Smooth muscle cell of the brain vasculature (primary cell): ENCODE measurements at places on chromosomes 5 and 9.

- DNase-seq = no peak
Observed at GRCh38 chr9:38090170-38090569, 21.1 kb upstream of the SHB start.

GRCh38 chr5:179232091-179232735 is 113.0 kb downstream of the ADAMTS2 start:
- DNase-seq = no peak

DNA sequence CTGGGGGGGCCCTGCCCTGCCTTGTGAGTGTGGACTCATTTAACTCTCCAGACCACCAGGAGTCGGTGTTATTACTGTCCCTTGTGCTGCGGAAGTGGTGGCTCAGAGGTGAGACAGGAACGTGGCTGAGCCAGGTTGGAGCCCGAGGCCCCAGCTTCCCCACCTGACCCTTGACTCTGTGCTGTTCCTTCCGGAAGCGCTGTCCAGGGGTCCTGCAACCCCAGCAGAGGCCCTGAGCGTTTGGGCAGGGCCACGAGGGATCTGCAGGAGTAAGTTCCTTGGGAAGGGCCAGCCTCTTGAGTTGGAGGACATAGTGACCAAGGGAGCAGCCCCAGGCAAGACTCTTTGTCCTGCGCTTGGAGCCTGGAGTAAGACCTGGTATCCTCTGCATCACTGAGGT is 99.6 kb downstream of the RXRA start:
- DNase-seq = no peak

GRCh38 chr9:39108145-39108544 is 179.8 kb downstream of the CNTNAP3 start:
- no peak for DNase-seq

DNA sequence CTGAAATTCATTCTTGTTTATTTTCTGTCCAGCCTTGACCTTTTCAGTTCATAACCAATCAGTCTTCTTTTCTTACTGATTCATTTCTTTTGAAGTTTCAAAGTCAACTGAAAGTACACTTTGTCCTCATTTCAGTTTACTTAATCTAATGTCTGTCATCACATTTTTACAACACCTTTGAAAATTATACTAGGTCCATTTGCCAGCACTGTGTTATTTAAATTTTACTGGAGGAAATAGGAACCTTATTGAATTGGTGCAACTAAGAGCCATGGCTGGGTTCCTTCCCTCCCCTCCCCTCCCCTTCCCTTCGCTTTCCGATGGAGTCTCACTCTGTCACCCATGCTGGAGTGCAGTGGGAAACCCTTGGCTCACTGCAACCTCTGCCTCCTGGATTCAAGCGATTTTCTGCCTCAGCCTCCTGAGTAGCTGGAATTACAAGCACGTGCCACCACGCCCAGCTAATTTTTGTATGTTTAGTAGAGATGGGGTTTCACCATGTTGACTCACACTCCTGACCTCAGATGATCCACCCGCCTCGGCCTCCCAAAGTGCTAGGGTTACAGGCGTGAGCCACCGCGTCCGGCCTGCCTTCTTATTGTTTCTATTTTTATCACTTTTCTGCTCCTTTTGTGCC is 6.3 kb downstream of the RMI1 start:
- no peak for DNase-seq

DNA sequence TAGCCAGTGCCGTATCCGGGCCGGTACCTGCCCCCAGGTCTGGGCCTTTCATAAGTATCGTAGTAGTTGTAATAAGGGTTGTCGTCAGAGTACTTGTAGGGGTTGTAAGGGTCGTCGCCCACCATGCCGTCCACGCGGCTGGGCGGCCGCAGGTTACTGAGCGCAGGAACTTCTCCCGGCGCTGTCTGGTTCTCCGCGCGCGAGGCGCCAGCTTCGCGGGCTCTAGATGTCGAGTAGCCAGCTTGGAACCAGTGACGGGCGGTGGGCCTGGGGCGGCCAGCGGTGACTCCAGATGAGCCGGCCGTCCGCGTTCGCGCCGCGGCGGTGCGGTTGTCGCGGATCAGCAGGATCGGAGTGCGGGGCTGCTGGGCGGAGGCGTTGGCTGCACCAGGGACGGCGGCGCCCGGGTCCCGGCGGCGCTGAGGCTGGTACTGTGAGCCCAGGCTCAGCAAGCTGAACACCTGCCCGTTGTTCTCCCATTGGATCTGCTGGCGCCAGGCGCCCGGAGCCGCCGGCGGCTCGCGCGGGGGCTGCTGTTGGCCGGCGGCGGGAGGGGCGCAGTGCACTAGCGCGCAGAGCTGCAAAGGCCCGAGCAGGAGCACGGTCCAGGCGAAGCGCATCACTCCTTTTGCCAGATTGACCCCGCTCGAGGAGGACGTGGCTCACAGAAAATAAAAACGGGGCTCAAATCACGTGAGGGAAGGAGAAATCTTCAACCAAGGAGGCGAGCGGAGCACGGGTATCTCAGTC is 518 bp downstream of the LOX start:
- DNase-seq = no peak

- DNase-seq = no peak
Observed at GRCh38 chr5:65771266-65771665, 49.3 kb downstream of the NLN start.

- no peak for DNase-seq
Observed at GRCh38 chr9:136310273-136311030, 6.6 kb upstream of the CCDC187 start.

DNA sequence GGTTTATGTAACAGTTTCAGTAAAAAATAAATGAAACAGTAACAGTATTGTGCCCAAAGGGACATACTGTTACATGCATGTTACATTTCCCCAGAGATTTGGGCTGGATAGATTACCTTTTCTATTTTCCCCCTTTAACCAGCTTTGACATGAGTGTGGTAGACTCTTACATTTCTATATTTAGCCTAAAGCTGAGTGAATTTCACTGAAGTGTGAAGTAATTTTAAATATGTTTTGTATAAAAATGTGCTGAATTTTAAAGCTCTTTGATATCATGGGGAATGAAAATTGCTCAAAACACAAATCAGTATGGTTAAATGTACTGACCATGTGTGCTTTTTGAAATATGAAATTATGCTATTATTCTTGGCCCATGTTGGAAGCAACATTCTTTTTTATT is 122.3 kb upstream of the CDH10 start:
- no peak for DNase-seq

GRCh38 chr9:35267710-35268109 is 105.9 kb downstream of the UNC13B start:
- no peak for DNase-seq

DNA sequence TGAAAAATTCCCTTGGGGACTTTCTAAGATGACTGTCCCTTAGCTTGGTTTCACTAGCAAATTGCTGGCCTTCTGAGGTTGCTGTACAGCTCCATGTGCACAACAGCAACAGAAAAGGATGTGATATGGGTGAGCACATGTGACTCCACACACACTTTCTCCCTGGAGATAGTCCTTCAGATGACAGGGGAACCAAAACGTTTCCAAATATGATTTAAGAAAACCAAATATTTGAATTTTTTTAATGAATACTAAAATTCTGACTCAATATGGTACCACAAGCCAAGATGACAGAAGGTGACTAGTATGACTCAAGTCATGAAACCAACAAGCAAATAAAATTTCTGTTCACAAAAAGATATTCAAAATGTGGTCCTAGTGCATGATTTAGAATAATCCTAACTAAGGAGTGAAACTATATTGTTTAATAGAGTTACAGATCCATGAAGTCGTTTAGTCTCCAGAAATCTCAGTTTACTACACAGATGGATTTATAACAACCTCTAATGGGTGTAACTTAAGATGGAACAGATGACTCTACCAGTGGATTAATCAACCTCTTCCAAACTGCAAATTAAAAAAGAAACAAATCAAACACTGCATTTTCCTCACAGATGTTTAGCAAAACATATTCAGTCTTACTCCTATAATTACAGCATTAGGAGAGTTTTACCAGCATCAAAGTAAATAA is 144.8 kb upstream of the PIK3R1 start:
- no peak for DNase-seq

- DNase-seq = no peak
Observed at GRCh38 chr5:43648499-43649124, 45.6 kb downstream of the NNT start.

DNA sequence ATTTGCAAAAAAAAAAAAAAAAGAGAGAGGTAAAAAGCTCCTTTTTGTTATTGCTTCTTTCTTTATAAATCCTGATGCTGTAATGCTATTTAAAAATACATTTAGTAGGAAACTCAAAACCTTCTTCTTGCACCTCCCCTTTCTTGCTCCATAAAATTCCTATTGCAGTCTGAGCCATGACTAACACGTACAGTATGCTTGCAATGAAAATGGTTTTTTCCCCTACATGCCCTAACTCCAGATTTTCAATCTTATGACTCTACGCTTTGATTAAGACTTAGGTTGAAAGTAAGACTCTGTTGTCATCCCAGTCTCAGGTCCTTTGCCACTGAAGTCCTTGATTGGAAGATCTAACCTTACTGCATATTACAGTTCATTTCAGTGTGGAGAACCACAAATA is 23.9 kb downstream of the FGF10 start:
- DNase-seq = no peak

- DNase-seq = no peak
Observed at GRCh38 chr9:84807870-84808390, 138.4 kb downstream of the NTRK2 start.

GRCh38 chr9:95722141-95722540 is 153.3 kb upstream of the ERCC6L2 start:
- DNase-seq = no peak

DNA sequence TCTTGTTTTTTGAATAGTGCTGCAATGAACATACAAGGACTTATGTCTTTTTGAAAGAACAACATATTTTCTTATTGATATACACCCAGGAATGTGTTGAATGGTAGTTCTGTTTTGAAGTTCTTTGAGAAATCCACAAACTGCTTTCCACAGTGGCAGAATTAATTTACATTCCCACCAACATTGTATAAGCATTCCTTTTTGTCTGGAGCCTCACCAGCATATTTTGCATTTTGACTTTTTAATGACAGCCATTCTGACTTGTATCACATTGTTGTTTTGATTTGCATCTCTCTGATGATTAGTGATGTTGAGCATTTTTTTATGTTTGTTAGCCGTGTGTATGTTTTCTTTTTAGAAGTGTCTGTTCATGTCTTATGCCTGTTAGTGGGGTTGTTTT is 524.9 kb downstream of the SEMA5A start:
- DNase-seq = no peak

DNA sequence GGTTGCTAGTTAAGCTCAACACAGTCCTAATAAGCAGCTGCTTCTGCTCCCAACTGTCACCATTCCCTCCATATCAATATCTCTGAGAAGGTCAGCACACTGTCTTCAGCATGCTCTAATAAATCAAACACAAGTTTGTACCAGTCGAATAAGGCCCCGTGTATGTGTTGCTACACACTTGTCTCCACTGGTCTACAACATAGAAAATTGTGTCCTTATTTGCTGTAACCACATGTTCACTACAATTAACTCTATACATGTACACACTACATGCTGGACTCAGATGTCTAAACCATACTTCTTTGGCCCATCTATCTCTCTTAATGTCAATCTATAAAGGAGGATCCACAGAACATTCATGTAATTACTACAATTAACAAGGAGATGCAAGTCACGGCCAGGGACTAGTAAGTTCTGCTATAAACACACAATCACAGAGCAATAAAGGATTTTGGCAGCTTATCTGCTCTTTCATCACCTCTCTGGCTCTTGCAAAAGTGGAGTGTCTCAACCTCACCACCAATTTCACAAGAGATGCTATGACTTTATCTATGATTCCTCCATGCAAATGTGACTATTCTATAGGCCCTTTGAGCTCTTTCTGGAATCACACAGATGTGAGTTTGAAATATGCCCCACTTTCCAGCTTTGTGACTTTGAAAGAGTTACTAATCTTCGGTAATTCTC is 143.9 kb downstream of the SEMA5A start:
- DNase-seq = no peak

DNA sequence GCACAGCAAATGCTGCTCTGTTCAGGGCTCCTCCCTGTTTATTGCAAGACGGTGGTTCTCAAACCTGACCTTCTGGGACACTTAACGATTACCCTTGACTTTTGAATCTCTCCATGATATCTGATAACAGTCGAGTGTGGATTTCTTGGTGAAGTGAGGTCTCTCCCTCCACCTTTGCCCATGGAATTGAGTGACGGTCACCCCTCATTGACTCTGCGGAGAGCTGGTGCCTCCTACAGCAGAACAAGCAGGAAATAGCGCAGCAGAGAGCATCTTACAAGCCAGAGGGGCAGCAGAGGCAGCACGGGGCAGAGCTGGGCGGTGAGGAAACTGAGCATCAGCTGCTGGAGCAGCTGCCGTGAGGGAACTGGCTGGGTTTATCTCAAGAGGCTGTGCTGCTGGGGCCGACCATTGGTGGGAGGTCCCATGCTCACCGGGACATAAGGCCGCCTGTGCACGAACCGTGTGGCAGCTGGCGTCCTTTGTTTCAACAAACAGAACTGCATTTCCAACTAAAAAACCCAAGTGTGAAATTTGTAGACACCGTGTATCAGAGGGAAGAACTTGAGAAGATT is 189.8 kb downstream of the MTRR start:
- no peak for DNase-seq

DNA sequence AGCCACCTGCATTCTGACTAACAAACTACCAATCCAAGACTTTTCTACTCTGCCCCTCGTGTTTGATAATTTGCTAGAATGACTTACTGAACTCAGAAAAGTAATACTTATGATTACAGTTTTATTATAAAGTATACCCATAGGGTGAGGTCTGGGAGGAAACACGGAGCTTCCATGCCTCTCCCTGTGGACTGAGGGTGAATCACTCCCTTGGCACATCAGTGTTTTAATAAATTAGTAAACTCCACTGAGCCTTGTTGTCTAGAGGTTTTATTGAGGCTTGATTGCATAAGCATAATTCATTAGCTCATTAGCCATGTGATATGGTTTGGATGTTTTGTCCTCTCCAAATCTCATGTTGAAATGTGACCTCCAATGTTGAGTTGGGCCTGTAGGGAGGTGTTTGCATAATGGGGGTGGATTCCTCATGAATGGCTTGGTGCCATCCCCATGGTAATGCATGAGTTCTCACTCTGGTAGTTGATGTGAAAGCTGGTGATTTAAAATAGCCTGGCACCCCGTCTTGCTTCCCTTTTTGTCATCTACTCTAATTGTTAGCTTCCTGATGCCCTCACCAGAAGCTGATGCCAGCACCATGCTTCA is 233.6 kb upstream of the TRPC7 start:
- no peak for DNase-seq

- DNase-seq = no peak
Observed at GRCh38 chr9:134263596-134263995, 62.7 kb upstream of the RXRA start.

DNA sequence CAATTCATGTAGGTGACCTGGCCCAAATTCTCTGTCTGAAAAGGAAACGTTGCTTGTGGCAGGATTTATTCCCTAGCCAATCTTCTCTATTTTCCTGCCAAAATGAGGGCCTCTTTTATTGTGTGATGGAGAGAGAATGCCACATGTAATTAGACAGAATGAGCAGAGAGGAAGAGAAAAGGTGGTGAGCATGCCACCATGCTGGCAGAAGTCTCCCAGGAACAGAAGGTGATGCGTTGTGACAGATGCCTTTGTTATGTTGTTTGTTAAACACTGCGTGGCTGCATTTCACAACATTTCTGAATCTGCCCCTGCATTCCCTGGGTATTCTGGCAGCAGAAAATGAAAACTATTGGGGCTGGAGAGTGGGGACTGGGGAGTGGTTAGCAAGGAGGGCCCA is 577.6 kb downstream of the TLR4 start:
- DNase-seq = no peak
